ENCODE measurements at places on chromosomes 3 and 15.

- no peak for DNase-seq
Observed at GRCh38 chr15:85758655-85758978, 36.1 kb downstream of the KLHL25 start.

DNA sequence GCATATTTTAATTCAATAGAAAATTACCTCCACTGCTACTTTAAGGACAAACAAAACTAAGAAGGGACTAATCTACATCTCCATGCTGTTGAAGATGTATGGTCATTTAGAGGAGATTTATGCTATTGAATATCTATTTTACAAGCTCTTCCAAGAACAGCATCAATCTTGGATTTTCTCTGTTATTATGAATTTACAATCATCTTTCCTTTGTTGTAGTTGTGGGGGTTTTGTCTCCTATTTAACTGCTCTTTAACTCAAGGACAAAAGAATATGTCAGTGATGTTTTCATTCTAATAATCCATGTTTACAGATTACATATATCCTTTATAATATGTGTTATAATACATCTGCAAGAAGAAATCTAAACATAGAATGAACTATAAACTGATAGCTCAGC is 907.8 kb downstream of the ROBO2 start:
- no peak for DNase-seq

- DNase-seq = no peak
Observed at GRCh38 chr3:170425491-170426239, 7.0 kb downstream of the CLDN11 start.

DNA sequence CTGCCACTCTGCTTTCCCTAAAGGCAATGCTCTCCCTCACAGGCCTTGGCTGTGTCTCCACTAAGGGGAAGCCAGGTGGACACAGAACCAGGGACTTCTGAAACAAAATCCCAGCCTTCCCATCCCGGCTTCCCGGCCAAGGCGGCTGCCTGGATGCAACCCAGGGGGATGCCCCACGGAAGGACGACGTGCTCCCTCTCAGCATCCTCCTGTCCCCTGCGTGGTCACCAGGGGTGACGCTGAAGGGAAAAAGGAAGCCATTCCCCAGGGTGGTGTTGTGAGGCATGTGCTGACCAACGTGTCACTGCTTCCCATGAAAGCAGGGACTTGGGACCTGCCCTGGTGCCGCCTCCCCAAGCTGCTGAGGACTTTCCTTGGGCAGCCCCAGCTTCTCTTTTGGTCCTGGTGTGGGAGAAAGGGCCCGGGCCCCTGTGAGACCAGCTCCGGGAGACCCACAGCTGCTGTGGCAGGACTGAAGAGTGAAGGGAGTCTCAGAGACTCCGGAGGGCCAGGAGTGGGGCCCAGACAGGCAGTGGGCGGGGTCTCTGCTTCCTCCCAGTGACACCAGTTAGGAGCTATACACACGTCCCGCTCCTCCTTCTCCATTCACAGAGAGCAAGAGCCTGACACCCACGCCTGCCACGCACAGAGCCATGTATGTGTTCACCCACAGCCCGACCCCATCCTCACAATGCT is 139.2 kb downstream of the NUP210 start:
- DNase-seq = no peak

GRCh38 chr3:46971742-46972141 is 4.8 kb downstream of the CCDC12 start:
- DNase-seq = no peak

GRCh38 chr3:178257491-178257890 is 278.7 kb upstream of the KCNMB2 start:
- DNase-seq = no peak

DNA sequence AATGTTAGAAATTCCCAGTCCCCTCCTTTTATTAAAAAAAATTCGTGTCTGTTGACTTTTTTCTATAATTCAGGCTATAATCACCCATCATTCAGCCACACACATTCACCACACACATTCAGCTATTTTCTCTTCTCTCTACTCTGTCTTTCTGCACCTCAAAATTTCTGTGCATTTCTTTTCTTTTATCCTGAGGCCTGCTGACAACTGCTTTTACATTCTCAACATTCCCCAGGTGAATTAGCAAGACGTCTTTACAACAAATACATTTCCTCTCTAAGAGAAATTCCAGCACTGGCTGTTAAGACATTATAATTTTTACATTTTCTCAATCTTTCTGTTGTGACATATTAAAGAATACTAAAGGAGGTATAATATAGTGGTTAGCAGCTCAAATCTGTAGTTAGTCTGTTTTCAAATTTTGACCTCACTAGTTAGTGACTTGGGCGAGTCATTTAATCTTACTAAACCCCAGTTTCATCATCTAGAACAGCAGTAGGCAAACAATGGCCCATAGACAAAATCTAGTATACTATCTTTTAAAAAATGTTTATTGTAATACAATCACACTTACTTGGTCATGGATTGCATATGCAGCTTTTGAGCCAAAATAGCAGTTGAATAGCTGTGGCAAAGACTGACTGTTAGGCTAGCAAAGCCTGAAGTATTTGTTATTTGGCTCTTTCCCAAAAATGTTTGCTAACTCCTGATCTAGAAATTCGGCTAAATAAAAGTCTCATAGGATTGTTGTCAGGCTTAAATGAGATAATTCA is 350.7 kb downstream of the NSUN3 start:
- DNase-seq = no peak

GRCh38 chr3:155178810-155179436 is 98.8 kb downstream of the MME start:
- no peak for DNase-seq

- no peak for DNase-seq
Observed at GRCh38 chr3:143832433-143832832, 15.8 kb downstream of the SLC9A9 start.

GRCh38 chr3:117669774-117670173 is 960.2 kb downstream of the TUSC7 start:
- no peak for DNase-seq

DNA sequence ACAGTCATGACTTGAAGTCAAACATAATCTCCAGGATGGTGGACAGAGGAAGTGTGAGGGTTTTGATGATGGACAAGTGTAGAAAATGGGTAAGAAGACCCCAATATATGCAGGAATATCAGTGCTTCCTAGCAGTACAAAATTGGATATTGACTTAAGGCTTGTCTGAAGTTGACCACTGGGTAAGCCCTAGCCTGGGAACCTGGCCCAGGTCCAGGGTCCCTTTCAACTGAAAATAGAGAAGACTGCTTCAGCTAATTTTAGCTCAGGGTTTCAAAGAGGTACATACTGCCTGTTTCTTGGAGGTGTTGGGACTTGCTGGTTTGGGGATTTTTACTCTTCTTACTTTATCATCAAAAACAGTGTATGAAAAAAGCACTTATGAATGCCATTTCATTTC is 4.7 kb downstream of the NR1D2 start:
- DNase-seq = no peak

DNA sequence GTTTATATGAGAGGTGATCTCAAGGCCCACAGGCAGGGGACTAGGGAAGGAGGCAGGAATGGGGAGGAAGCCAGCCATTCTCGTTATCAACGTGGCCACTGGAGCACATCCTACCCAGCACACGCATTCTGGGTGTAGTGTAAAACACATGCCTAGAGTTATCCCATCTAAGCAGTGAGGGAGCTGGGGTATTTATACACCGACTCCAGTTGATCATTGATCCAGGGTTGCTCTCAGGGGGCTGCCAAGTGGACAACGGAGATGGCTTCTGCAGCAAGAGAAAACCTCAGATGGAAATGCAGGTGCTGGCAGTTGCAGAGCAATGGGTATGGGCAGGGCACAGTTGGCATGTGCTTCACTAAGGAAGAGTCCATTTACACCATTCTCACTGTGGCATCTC is 30.4 kb upstream of the SYNM start:
- DNase-seq = no peak

- no peak for DNase-seq
Observed at GRCh38 chr3:139231555-139232281, 112.1 kb upstream of the MRPS22 start.

- no peak for DNase-seq
Observed at GRCh38 chr3:14392231-14392630, 10.2 kb upstream of the SLC6A6 start.

- DNase-seq = no peak
Observed at GRCh38 chr15:68271854-68272471, 5.6 kb upstream of the FEM1B start.

DNA sequence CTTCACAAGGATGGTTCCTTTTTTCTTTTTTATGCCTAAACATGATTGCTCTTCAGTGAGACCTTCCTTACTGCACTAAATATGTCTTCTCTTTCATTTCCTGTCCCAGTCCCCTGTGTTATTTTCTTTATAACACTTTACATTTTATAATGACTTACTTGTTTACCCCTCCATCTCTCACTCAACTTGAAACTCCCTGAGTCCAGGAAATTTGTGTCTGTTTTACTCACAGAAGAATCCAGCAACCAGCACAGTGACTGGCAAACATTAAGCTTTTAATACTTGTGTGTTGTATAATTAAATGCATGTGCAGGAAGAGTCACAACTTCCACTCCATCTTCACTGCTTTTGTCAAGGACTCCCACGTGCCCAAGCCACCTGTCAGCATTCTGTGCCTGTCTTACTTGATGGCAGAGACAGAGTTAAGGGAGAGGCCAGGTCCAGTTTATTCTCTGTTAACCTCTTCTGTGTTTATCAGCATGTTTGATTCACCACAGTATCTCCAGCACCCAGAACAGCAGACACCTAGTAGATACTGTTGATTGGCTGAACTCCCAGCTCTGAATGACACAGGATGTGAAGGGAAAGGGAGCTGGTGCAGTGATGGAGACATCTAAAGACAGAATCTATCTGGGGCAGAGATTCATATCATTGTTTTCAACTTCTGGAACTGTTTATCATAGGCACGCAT is 42.8 kb downstream of the SSR3 start:
- no peak for DNase-seq

DNA sequence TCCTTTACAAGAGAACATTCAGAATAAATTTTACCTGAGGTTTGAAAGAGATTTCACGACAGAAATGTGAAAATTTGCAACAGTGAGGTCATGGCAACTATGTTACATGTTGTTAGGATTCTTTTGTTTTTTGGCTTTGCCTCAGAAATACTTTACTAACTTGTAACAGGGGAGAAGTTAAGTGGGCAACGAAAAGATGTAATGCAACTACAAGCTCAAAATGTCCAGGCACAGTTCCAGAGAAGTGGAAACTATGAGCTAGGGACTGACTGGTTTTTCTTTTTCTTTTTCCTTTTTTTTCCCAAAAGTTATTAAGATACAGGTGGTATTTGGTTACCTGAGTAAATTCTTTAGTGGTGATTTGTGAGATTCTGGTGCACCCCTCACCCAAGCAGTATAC is 111.5 kb upstream of the PPP2R3A start:
- DNase-seq = no peak

DNA sequence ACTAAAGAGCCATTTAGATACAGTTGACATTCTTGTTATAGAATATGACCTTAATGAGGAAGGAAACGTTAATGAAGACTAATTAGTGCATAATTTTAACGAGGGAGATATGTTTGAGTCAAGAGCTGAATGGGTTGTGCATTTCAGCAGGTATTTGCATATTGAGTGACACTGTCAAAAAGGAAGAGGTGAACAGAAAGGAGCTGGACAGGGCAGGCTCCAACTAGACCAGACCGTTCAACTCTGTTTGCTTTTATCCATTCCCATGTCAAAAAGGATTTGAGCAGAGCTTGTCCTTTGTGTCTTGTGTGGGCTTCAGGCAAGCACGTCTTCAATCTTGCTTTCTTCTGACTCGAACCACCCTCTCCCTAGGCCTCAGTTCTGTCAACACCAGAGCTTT is 40.7 kb downstream of the B3GALNT1 start:
- DNase-seq = no peak

GRCh38 chr3:89419647-89420241 is 312.3 kb downstream of the EPHA3 start:
- DNase-seq = no peak

DNA sequence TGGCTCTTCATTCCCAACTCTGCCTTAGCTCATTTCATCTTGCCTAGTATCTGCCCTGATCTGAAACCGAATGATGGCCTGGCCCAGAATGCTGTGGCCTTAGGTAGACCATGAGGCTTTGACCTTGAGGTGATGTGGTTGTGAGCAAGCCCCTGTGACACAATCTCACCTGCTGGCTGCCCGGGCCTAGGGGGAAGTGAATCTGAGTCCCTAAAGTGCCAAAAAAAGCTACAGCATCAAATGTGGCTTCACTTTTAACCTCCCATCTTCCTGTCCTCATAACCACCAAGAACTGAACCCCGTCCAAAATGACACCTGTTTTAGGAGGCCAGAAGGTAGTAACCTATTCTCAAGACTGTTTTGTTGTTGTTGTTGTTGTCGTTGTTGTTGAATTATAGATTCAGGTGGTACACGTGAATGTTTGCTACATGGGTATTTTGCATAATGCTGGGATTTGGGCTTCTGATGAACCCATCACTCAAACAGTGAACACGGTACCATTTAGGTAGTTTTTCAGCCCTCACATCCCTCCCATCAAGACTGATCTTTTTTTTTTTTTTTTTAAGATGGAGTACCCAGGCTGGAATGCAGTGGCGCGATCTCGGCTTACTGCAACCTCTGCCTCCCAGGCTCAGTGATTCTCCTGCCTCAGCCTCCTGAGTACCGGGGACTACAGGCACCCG is 54.6 kb downstream of the MCCC1 start:
- no peak for DNase-seq

DNA sequence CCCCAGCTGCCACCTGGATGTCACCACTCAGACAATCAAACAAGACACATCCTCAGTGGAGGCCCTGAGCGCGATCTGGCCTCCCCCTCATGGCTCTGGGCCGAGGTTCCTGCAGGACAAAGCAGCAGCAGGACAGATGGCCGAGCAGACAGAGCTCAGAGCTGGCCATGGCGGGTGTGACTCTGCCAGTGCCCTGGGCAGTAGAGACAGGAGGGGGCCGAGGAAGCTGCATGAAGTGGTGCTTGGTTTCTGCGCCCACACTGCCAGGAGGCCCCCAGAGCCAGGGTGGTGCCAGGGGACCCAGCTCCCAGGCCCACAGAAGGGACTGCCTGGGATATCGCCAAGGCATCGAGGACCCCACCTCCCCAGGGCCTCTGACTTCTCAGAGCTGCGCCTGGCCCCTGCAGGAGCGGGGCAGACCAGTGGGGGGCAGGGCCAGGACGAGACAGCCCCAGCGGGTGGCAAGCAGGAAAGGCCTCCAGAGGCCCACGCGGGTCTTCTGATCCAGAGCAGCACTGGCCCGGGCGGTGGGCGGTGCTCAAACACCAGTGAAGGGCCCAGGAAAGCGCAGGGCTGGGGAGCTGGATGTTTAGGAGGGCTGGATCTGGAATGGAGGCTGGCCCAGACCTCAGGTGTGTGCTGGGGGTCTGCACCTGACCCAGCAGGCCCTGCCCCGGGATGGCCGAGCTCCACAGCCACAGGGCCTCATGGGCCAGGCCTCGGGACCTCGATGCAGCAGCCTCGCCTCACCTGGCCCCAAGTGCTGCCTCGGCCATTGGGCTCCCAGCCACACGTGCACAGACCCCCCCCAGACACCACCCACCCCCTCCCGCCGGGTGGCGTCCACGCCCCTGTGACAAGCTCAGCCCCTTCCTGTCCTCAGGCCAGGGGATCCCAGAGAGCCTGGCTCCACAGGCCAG is 76.0 kb downstream of the GOLGA8G start:
- DNase-seq = peak; percentile 37

DNA sequence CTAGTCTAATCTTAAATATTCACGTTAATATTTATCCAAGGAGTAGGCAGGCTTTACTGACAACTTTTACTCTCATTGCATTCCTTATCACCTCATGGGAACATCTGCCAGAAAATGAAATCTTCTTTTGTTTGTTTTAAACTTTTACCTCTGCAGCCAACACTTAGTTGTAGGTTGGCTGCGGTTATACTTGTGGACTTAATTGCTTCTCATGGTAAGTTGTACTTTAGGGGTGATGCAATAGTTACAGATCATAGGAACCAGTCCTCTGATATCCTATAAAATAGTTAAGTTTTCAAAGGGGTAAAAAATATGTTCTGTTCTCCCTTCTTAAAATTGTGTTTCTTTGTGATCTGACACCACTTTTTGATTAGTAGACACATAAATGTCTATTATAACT is 321.9 kb downstream of the ZPLD1 start:
- DNase-seq = no peak

Measured in D341Med (cell line).